ENCODE measurements at places on chromosomes 6 and 20. TPM values are rescaled to one million over a fixed set of nuclear protein-coding genes. Genes with fewer than 3 reads are reported as not detected.

- DNase-seq = no peak
These were observed 22.3 kb downstream of the CAPN11 start for GRCh38 chr6:44180886-44181285.

GRCh38 chr6:128719786-128720185, 163.2 kb upstream of the LAMA2 start:
- DNase-seq = no peak

GRCh38 chr6:124991764-124992295, 29.6 kb downstream of the RNF217 start:
- no peak for DNase-seq

- no peak for DNase-seq
These were observed 7.6 kb upstream of the HIVEP2 start for GRCh38 chr6:142952614-142953013.

Gene SLC35D3
- polyA plus RNA-seq = 0.14 TPM

Gene TTK
- polyA plus RNA-seq = 21.4 TPM

GRCh38 chr6:4446982-4447381, 311.6 kb upstream of the ECI2 start:
- DNase-seq = no peak

DNA sequence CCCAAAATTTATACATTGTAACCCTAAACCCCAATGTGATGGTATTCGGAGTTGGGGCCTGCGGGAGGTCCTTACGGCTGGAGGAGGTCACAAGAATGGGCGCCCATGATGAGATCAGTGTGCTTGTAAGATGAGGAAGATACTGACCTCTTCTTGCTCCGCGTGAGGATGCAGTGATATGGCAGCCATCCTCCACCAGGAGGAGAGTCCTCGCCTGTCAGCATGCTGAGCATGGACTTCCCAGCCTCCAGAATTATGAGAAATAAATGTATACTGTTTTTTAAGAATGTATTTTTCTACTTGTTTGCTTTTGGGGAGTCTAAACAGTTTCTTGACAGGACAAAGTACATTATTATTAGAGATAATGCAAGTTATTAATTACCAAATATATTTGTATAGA, 8.7 kb upstream of the SYNDIG1 start:
- no peak for DNase-seq
